ENCODE measurements at places on chromosomes 11 and 22.

DNA sequence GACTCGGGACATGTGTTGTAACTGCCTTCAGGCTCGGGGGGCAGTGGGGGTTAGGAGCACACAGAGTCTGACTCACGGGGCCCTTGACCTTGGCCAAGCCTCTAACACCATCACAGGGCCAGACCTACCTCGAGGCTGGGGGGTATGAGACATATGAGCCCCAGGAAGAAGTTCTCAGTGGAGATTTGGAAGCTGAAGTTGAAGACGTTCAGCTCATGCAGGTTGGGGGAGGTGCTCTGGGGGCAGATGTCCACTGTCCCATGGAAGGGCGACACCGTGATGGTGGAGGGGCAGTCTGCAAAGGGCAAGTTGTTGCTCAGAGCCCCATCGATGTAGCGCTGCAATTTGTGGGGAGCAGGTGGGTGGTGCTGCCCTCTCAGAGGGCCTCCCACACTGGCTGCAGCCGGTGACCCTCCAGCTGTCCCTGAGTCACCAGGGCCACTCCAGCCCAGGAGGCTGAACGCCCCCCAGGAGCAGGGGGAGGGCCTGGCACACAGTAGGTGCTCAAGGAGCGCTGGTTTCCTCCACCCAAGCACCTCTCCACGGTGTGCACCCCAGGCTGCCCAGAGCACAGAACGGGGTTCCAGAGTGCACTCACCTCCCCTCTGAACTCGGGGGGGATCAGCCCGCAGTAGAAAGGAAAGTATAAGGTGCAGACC is 2.5 kb downstream of the PNPLA5 start:
- DNase-seq = no peak

- DNase-seq = no peak
Observed at GRCh38 chr11:21364866-21365624, 695.7 kb downstream of the NELL1 start.

DNA sequence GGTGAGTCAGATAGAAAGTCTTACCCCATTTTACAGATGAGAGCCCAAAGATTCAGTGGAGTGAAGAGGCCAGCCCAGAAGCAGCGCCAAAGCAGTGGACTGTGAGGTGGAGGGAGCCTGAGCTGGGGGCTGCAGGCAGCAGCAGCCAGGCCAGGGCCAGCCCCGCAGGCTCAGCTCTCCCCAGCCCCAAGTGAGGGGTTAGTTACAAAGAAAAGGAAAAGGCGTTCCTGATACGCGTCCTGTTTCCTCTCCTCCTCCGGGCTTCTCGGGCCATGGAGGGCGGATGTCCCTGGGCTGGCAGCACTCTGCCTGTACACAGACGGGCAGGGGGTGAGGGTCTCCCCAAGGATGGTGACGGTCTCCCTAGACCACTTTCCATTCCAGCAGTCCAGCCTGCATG is 44.9 kb downstream of the ARRB1 start:
- no peak for DNase-seq

- DNase-seq = no peak
Observed at GRCh38 chr11:8036002-8036802, 44.8 kb upstream of the TUB start.

- no peak for DNase-seq
Observed at GRCh38 chr11:19453651-19454257, 213.0 kb upstream of the E2F8 start.

- DNase-seq = no peak
Observed at GRCh38 chr22:22167791-22168189, 76.8 kb upstream of the VPREB1 start.

- DNase-seq = no peak
Observed at GRCh38 chr22:40332319-40332781, 13.9 kb upstream of the ADSL start.

DNA sequence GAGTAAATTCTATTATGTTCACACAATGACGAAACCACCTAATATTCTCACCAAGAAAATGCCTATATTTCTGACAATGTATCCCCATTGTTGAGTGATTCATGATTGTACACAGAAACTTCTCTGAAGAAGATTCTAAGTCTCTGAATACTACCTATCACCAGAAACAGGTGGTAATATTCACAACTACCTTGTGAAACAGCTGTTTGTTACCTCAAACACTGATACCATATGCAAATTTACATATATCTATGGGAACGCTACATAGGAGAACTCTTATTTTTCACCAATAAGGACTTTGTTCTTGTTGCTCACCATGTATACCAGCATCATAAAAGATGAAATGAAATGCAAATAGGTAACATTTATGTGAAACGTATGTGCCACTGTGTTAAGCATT is 59.3 kb downstream of the PDGFD start:
- no peak for DNase-seq

DNA sequence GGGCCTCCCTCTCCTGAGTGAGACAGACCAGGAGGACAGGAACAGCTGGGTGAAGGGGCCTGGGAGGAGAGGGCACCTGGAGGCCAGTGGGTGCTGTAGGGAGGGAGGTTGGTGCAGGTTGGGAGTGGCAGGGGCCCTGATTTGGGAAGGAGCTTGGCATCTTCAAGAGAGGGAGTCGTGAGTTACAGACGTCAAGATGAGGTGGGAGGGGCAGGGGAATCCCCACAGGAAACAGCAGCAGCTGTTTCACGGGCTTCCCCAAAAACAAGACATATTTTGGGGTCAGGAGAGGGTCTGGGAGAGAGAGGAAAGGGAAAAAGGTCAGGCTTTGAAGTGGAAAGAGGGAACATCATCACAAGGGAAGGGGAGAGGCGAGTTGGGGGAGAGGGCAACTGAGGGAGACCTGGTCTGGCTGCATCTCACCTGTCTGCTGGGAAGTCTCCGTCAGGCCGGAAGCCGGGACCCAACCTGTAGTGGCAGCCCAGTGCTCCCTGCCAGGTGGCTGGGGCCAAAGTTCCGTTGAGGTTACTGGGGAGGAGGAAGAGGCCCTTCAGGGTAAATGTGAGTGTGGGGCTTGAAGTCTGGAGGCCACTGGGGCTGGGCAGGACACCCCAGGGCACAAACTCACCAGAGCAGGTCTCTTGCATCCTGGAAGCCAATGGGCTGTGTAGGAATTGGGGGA is 4.4 kb downstream of the NAALADL1 start:
- DNase-seq = no peak

GRCh38 chr11:62669420-62670161 is 1.9 kb upstream of the UQCC3 start:
- no peak for DNase-seq

GRCh38 chr11:132632641-132633124 is 899.6 kb downstream of the OPCML start:
- no peak for DNase-seq

- DNase-seq = no peak
Observed at GRCh38 chr11:12853652-12854296, 155.3 kb upstream of the RASSF10 start.

DNA sequence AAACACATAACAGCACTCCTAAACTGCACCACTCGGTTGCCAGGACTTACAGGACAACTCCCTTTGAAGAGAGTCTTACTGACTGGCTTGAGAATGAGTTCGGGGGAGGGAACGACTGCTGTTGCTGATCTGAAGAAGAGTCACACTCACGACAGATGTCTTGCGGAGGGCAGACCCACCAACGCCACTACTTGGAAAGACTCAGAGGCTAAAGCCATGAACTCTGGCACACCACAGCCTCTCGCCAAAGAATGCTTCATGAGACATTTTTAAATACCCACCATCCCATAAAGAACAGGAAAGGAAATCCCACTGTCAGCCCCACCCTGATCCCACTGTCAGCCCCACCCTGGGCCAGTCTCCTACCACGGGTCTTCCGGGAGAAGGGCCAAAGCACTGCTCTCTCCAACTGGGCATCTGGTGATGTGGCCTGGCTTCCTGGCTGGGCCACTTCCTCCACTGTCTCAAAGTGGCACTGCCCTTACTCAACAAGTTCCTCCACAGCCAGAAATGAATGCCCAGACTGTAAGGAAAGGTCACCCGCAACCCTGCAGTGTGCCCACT is 73.6 kb downstream of the MICAL3 start:
- no peak for DNase-seq

GRCh38 chr22:42976217-42976933 is 38.6 kb downstream of the PACSIN2 start:
- DNase-seq = no peak

DNA sequence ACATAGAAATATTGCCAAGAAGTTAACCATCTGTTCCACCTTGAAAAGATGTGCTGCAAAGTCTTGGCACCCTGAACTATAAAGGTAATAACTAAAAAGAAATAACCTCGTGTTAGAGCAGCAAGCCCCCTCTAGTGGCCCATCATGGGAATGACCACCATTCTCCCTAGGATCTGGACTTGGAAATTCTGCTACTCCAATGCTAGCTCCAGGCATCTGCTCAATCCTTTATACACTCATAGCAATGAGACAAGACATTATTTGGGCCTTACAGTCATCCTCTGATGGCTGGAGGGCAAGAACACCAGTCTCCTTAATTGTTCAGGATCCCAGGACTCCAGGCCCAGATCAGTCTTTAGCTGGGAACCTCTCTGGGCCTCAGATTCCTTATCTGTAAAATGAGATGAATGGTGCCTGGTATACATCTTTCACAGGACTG is 76.0 kb downstream of the CWC15 start:
- DNase-seq = no peak

- no peak for DNase-seq
Observed at GRCh38 chr11:18193010-18193409, 20.4 kb downstream of the MRGPRX4 start.

GRCh38 chr11:24615451-24616160 is 118.8 kb downstream of the LUZP2 start:
- no peak for DNase-seq

DNA sequence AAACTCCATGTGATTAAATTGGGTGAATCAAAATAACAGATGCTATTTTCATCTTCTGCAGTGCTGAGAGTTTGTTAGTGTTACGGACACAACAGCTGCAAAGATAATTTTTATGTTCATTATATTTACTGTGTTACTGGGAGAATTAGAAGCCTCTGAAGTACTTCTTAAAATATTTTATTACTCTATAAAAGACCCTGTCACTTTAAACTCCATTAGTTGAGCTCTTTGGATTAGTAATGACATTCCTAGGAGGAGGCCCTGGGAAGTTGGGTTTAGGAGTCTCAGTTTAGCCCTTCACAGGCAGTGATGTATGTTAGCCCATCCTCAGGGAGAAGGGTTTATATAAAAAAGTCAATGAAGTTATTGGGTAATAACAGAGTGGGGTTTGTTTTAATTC is 596.7 kb downstream of the JRKL start:
- DNase-seq = no peak
